Fibroblast of skin of scalp (primary cell): ENCODE measurements at places on chromosomes 12 and 14.

DNA sequence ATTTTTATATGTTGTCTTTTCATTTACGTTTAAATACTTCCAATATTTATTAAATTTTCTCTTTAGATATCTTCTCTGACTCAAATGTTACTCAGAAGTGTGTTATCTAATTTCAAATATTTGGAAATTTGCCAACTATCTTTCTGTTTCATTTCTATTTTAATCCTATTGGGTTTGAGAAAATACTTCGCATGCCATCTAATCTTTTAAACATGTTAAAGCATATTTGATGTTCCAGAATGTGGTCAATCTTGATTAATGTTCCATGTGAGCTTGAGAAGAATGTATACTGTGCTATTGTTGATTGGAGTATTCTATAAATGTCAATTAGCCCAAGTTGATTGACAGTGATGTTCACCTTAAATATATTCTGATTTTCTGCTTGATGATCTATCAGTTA is 11.9 kb upstream of the DCN start:
- DNase-seq = peak; percentile 86

DNA sequence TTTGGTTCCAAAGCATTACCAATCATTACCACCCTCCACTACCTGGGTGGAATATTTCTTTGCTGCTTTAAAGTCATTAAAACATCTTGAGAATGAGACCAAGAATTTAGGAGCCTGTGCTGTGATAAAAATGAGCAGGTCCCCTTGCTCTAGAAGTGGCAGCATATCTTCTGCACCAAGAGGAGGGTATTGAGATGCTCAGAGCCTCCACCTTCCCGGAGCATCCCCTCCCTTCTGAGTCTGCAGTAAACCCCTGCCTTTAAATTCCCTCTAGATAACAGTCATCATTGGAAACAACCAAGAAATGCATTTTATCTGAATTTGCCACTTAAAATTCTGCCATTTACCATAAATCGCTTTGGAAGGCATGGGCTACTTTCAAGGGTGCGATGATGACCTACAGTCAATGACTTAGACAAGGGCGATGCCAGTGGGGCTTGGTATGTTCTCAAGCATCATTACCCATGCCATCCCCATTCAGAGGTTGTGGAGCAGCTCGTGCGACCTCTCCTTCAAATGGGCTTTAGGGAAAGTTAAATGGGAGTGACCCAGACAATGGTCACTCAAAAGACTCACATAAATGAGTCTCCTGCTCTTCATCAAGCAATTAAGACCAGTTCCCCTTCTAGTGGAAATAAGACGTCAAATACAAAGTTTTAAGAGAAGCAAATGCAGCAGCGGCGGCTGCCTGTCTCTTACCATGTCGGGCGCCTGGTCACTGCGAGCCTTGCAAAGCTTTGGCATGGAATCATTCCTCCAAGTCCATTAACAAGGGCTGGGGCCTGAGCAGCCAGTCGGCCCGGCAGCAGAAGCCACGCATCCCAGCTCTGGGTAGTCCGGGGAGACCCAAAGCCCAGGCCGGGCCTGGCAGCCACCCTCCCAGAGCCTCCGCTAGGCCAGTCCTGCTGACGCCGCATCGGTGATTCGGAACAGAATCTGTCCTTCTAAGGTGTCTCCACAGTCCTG is 334.5 kb downstream of the TMEM121 start:
- DNase-seq = no peak

GRCh38 chr12:1540690-1541089 is 53.7 kb downstream of the FBXL14 start:
- no peak for DNase-seq

- DNase-seq = no peak
These were observed 5.9 kb upstream of the SIVA1 start for GRCh38 chr14:104746934-104747481.

DNA sequence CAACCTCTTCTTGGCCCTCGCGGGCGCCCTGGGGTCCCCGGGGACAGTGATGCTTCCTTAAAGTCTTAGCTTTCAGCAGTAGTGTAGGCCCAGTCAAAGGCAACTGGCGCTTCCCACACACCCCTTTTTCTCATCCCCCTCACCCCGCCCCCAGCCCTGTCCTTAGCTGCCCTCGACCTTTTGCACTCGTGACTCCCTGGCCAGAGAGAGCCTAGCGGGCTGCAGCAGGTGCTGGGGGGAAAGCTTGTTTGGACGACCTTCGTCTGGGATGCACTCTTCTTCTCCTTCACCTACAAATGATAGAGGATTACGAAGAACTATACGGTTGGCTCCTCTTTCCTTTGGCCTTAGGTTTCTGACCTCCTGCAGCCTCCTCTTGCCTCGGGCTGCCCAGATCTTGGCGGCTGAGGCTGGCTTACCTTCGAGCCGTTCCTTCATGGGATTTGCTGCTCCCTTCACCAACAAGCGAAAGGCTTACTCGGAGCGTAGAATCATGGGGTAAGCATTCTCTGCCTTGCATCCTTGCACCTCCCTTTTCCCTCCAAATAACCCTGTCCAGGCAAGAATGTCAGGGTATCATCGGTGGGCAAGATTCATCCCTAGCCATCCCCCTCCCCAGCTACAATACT is 815 bp downstream of the COQ10A start:
- DNase-seq = peak; percentile 14

GRCh38 chr12:49582850-49583249 is 14.9 kb upstream of the MCRS1 start:
- DNase-seq = no peak

GRCh38 chr14:96164861-96165490 is 39.7 kb upstream of the BDKRB2 start:
- no peak for DNase-seq

DNA sequence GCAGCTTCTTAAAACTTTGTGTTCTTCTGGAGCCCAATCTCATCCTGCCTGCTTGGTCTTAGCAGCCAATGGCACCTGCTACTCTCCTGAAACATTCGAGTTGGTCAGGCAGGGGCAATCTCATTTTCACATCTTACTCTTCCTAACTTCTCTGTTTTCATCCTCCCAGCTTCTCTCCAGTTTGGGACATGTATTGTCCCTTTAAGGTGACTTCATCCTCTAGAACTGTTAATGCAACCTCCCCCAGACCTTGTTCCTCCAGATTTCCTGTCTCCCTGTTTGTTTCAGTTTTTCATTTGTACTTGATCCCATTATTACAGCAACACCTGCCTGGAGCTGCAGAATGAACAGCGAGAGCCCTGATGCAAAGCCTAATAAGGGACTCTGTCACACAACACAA is 31.3 kb downstream of the SERPINA11 start:
- no peak for DNase-seq

- no peak for DNase-seq
These were observed 300.4 kb downstream of the SNAPC1 start for GRCh38 chr14:62062645-62063044.

- no peak for DNase-seq
These were observed 347.4 kb downstream of the NPAS3 start for GRCh38 chr14:33285902-33286700.

- no peak for DNase-seq
These were observed 57.7 kb upstream of the DIO3 start for GRCh38 chr14:101503431-101504095.

DNA sequence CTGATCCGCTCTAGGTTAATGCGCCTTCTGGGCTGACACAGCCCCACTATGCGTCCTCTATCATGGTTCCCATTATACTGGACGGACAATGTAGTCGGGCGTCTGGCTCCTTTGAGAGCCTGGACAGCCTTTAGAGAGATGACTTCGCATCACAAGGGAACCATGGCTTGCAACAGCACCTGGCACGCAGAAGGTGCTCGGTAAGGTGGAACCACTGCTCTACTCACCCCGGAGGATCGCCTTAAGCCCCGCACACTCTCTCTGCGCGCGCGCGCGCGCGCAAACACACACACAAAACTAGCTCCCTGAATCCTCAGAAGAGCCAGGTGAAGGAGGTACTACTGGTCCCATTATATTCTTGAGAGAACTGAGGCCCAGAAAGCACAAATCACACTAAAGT is 7.1 kb downstream of the MAP3K12 start:
- DNase-seq = no peak

- no peak for DNase-seq
These were observed 542.2 kb upstream of the USP15 start for GRCh38 chr12:61717986-61718385.

DNA sequence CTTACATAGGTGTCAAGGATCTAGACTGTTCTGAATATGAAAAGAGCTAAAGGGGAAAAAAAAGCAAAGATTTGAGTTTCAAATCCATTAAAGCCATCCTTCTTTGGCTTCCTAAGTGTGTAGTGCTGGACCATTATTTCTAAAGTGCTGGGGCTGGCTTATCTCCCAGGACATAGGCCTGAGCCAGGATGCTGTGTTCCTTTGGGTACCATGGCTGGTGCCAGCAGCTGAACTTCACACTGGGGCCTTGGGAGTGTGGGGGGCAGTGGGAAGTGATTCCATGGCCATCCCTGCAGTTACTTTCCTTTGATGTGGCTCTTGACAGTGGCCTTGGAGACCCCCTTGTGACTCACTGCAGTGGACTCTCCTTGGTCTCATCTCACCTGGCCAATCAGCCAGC is 20.8 kb downstream of the PRMT8 start:
- DNase-seq = no peak

DNA sequence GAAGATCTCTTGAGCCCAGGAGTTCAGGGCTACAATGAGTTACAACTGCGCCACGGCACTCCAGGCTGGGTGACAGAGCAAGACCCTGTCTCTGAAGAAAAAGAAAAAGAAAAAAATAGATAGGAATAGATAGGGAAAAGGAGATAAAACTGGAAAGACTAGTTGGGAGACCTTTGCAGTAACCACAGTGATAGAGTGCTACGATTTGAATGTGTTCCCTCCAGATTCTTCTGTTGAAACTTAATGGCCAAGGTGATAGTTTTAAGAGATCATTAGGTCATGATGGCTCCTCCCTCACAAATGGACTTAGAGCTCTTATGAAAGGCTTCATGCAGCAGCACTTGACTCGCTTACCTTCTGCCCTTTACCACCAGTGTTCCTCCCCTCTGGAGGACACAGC is 13.5 kb upstream of the ATF1 start:
- no peak for DNase-seq

DNA sequence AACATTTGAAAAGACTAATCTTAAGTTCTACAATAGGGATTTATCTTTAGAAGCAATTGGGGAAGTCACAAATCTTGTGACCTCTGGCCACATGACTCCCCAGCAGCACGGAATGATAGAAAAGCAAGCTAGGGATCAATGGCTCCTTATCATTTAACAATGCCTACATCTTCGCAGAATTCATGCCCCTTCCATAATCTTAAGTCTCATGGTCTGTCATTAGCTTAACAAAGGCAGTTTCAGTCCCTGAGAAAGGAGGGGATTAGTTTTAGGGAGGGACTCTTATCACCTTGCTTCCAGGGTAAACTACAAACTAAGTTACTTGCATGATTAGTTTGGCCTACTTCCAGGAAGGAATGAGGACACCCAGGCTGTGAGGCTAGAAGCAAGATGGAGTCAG is 486.0 kb downstream of the RMST start:
- no peak for DNase-seq

GRCh38 chr12:103858335-103858734 is 17.3 kb upstream of the NT5DC3 start:
- DNase-seq = no peak

DNA sequence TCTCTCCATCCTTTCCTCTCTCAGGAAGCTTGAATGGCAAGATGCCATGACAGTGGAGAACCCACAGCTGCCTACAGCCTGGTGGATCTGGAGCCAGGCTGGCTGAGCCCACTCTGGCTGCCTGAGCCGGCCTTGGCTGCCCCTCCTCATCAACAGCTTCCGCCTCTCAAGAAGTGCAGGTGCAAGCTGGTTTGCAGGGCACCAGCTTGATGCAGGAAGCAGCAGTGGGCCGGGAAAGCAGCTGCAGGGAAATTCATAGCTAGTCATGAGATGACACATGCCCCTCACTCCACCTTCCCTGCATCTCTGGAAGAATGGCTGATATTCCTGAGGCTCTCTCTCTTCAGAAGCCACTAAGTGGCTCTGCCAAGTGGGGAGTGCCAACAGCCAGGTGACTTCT is 289.1 kb downstream of the RPS29 start:
- no peak for DNase-seq

DNA sequence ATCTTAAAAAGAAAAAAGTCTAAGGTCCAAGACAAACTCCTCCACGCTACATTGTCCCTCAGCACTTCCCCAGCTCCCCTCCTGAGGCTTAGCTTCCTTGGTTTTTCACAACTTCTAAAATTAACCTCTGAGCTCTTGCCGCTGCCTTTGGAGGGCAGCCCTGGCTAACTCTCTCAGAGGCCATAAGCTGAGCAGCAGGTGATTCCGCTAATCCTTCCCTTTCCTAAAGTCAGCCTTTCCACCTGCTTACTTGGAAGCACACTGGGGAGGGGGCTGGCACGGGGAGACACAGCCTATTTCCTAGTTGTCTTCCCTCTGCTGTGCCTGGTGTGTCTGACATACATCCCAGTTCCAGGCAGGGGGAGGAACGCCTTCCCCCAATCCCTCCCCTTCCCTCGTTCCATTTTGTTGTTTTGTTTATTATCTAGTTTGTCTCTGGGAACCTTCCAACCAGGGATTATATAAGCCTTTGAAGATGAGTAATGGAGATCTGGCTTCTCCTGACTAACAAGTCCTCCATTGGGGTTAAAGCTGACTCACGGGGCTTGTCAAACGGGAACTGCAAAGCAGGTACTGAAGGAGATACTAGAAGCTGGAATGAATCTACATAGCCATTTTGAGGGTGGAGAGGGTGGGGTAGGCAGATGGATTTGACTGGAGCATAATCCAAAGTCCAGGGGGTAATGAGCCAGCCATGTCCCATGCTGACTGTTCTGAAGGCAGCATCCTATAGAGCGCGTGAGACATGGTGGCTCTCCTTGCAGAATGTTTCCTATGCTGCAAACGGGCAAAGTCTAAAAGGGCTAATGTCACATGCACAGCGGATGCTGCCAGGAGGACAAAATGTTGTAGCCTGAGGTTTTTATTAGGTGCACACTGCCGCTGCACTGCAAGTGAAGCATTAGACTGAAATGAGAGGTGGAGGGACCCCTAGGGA is 230.8 kb downstream of the FOXN3 start:
- DNase-seq = peak; percentile 20

DNA sequence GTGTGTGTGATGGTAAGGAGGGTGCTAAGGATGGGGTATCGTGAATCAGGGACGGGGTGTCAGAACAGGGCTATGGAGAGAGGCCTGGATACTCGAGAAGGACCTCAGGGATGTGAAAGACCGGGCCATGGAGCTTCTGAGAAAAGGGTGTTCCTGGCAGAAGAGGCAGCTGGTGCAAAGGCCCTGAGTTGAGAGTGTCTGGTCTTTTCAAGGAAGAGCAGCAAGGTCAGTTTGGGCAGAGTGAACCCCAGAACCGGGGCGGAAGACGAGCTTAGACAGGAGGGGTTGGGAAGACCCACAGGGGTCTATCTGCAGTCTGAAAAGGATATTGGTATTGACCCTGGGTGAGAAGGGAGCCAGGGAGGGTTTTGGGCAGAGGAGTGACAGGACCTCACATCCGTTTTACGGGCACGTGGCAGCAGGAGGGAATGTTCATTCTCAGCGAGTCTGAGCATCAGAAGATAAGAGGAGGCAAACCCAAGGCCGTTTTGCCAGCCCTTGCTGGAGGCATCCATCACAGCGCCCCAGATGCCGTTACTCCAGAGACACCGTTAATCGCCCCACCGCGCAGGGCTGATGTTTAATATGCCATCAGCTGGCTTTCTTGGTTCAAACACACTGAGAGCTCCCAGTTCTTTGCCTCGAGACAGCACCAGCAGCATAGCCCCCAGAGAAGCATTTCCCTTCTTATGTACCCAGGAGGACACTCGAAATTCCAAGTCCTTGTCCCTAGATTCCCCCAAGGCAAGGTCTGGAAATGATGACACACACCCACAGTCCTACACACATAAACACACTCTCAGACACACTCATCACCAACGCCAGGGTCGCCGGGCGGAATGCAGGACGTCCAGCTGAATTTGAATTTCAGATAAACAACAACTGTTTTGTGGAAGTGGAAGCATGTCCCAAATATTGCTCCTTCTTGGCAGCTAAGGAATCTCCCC is 41.4 kb upstream of the EML1 start:
- DNase-seq = peak; percentile 63

- peak; percentile 100 for DNase-seq
These were observed at the start of gene TBX3 for GRCh38 chr12:114684098-114684869. TSS of gene TBX3 (minus strand) at chr12:114684175. CDS start at chr12:114683200, 975 bp downstream.
